Right atrium auricular region (tissue), 2 donors: ENCODE measurements at places on chromosomes 2 and 18. TPM values are rescaled to one million over a fixed set of nuclear protein-coding genes. Genes with fewer than 3 reads are reported as not detected.

RAX gene
- total RNA-seq, result not detected

AMER3 gene
- not detected for total RNA-seq

UBXN2A gene
- total RNA-seq, result 18.7 TPM

- H3K36me3 ChIP-seq, result no peaks in the 10 kb centered on the region
- H3K27ac ChIP-seq, result no peak overlapping the region
- no peak for DNase-seq
- no peaks in the 10 kb centered on the region for H3K27me3 ChIP-seq
These were observed 1980.4 kb downstream of the SUCLG1 start for GRCh38 chr2:82478641-82479040.
